ENCODE measurements at places on chromosomes 6 and 20.

DNA sequence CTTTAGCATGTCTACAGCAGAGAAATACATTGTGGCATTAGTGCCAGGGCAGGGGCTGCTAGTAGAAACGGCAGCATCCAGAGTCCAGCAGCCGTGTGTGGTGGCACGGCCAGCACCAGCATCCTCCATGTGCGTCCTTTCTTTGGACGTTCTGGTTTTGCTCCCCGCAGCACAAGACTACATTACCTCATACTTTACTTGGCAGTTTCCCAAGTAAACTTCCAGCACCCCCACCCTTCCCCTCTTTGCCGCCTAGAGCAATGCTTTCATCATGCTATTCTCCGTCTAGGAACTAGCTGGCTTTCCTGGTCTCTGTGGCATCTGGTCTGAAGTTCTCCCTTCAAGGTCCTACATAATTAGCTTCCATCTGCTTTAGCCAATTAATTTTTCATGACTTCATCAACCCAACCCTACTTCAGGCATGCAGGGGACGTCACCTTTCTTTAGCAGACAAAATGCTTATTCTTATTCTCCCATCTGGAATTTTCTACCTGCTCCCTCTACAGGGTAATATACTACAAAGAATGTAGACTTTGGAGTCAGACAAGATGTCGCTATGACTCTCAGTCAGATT, 67.6 kb downstream of the BLOC1S5 start:
- DNase-seq = no peak

DNA sequence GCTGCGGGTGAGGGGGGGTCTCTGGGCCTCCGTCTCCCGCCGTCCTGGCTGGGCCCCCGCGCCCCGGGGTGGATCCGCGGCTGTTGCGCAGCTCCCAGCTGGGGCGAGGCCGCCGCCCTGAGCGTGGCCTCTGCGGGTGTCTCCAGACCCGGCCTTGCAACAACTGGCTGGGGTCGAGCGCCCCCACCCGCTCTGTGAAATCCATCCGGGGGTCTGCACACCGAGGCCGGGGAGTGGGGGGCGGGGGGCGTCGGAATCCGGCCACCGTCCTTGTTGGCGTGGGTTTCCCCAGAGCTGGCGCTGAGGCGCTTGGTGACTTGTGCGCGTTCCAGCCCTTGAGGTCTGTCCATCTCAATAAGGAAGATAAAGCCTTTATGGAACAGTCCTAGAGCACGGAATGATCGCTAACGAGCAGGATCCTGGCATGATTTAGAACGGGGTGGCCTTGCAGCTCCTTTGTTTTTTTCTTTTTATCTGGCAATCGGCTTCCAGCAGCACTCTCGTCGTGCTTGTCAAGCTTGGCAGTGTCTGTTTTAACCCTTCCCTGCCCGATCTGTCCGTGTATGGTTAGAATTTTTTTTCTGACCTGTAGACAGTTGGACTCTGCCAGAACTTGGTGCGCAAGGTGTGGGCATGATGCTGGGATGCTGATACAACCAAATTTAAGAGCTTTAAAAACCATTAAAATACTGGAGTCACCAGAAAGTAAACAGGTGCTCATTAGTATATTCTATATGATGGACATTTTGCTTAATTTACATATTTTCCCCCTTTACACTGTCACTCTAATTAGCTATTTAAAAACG, 675 bp downstream of the DSTN start:
- DNase-seq = peak; percentile 7

- DNase-seq = no peak
These were observed 97.6 kb downstream of the FIG4 start for GRCh38 chr6:109788687-109789086.

DNA sequence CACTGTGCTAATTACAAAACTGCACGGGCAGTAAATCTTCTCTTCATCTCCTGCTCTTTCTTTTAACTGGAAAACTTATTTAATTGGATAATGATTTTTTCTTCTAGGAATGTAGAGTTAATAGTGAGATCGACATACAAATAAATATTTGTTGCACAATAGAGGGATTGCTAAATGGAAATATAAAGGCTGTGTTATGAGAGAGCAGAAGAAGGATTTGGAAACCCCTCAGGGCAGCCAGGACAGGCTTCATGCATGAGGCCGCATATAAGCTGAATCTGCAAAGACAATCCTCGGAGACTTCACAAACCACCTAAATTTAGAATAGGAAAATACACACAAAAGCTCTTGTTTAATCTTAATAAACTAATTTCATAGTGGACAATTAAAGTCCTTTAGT, 2.9 kb upstream of the TAAR1 start:
- DNase-seq = no peak

GRCh38 chr6:137332637-137333280, 113.6 kb upstream of the IFNGR1 start:
- no peak for DNase-seq

GRCh38 chr6:107769053-107769658, 55.0 kb downstream of the SCML4 start:
- DNase-seq = no peak

DNA sequence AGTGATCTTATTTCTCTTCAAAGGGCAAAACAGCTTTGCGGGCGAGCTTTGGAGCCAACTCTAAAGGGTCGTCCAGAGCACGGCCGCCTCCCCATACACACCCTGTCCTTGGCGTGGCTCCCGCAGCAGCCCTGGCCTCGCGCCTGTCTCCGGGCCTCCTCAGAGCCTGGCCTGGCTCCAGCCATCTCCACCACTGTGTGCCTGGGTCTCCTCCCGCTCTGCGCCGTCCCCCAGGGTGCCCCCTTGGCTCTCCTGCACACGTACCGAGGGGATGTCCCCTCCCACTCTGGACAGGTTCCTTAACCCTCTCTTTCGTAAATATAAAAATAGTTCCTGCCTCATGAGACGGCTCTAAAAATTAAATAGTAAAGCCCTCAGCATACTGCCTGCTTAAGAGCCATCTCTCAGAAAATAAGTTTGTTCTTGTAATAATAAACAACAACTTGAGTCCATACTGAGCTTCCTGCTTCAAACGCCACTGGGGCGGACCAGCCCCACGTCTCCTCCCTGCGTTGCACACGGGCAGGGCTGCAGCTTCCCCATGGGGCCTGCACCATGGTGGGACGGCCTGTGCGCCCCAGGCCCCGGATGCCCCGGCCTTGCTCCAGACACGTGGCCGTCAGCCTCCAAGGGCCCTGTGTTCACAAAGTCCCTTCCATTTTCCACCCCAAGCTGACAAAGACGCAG, 226.2 kb downstream of the TTLL2 start:
- no peak for DNase-seq

DNA sequence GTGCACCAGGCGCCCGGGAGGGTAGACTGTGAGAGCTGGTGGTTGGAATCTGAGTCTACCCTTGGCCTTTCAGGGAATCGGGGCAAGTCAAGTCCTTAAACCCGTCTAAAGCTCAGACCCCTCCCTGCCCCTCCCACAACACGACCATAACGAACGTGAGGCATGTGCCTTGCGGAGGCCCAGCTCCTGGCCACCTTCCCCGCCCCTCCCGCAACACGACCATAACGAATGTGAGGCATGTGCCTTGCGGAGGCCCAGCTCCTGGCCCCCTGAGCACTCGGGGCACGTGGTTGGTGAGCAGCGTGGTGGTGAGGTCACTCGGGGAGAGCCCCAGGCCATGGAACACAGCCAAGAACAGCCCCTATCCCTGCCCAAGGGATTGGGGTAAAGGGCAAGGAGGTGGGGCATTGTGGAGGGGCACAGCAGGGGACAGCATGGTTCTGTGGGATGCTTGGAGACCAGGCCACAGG, 132.2 kb downstream of the TAF4 start:
- DNase-seq = no peak

GRCh38 chr20:49384437-49385434, 97.7 kb downstream of the KCNB1 start:
- DNase-seq = peak; percentile 43

GRCh38 chr6:26598267-26598666, 1.5 kb downstream of the ABT1 start:
- DNase-seq = no peak

DNA sequence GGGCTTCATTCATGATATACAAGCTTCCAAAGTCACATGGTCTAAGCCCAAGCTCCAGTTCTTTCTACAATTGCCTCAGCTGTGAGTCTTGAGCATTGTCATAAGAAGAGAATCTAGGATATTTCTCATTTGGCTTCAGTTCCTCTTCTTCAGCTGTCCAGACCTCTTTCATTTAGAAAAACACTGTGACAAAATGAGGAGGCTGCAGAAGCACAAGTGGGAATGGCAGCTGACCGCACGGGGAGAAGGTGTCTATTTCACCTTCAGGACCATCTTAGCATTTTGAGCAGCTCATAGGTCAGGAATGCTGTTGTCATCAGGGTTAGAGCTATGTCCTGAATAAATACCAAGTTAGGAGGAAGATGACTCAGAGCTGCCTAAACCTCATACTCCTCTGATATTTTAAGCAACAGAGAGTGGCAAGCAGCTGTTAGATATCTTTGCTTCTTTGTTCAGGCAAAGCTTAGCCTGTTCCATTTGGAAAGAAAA, 390.1 kb upstream of the CITED2 start:
- DNase-seq = no peak

DNA sequence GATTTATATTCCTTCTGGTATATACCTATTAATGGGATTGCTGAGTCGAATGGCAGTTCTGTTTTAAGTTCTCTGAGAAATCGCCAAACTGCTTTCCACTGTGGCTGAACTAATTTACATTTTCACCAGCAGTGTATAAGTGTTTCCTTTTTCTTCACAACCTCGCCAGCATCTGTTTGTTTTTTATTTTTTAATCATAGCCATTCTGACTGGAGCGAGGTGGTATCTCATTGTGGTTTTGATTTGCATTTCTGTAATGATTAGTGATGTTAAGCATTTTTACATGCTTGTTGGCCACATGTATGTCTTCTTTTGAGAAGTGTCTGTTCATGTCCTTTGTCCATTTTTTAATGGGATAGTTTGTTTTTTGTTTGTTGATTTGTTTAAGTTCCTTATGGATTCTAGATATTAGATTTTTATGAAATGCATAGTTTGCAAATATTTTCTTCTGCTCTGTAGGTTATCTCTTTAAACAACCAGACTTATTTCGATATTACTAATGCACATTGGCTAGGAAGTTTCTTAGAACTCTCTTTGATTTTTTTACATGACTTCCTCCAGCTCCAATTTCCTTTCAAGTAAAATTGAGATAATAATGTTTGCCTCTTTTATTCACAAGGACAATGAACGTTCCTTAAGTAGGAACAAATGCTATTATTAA, 12.2 kb upstream of the VNN1 start:
- DNase-seq = no peak

DNA sequence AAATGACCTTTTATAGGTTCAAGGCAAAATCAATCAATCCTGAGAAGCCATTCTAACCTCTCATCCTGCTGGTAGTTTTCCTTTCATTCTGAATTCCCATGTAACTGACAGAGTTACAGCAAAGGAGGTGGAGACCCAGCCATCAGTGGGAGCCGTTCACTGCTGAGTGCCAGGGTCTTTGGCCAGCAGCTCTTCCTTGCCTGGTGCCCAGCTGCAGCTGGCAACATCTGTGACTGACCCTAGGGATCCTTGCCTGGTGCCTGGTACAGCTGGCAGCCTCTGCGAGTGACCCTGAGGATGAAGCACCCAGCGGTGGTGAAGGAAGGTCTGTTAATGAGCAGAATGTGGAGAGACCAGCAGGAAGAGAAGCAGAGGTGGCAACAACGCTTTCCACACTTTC, 314.6 kb downstream of the THBS2 start:
- DNase-seq = no peak

DNA sequence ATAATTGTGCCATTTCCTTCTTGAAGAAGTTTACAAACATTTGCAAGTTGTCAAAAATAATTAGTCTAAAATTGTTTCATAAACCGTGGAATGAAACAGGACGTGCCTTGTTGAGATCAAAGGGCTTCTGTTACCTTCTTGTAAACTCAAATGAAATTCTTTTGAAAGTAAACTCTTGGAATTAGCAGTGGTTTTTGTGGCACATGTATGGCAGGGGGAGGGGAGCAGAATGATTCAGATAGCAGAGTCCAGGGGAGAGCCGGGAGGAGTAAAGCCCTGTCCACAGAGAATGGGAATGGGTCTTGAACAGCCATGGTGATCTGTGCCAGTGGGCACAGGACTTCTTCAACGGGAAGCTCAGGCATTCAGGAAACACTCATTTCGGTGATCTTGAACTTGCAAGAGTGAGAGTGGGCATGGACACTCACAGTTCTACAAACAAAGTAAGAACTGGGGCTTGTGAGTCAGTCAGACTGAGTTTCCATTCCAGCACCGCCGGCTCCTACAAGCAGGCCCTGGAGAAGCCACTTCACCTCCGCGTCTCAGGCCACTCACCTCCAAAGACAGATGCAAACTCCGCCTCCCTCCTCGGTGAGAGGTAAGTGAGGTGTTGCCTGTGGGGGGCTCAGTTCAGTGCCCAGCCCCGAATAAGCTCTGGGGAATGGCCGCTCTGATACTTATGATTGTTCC, 143.1 kb downstream of the CDH26 start:
- DNase-seq = no peak

DNA sequence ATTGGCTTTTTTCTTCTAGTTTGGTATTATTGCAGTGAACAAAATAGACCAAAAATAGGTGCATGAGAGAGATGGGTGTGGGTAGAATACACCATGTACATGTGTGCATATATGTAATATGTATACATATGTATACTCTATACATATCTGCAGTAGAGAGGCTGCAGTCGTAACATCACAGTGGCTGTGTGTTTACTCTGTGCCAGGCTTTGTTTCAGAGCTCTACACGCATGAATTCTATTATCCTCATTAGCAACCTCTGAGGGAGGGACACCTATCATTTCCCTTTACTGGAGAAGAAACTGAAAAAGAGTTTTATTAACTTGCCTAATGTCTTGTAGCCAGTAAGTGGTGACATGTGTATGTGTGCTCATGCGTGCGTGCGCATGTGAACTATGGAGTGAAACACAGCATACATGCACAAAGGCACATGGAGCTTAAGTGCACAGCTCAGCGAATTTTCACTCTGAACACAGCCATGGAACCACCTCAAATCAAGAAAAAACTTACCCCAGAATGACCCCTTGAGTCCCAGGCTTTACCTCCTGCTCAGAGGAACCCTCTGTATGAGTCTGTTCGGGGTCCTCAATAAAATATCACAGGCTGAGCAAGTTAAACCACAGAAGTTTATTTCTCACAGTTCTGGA, 452.5 kb downstream of the CDH26 start:
- DNase-seq = no peak

GRCh38 chr6:51856508-51856907, 230.9 kb downstream of the PKHD1 start:
- no peak for DNase-seq

DNA sequence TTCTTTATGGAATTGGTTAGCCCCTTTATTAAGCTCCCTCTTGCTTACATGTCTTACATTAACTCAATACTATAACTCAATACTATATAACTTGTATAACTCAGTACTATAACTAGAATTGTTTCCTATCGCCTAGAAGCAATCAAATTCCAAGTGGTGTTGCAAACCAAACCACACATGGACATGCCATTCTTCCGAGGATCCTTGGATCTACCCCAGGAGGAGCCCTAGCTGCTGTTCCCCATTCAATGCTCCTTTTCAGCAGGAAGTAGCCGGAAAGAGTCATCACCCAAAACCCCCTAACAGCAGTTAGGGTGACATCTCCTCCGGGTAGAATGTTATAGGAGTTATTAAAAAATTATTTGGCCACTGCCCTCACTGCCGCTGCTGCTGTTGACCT, 40.5 kb downstream of the PLN start:
- no peak for DNase-seq

All from NCI-H774 (cell line).